ENCODE measurements at places on chromosomes 16 and 17.
A peak's percentile ranks its signal among the peaks of the same experiment; 100 is the strongest.

DNA sequence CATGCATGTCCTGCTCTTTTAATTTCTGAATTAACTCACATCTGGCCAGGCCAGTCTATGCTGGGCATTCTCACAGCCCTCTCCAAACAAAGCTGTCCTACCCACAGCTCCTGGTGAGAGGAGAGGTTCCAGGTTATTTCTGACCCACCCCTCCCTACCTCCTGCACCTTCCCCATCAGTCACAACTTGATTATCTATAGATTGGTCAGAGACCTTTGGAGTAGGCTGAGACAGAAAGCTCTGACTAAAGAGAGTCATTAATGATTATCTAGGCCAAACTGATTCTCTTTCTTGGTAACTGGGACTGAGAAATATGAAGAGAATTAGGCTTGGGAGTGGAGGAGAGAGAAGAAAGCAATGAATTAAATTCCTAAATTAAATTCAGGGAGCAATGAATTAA lies 1.4 kb upstream of the KRT222 start:
- no peak for DNase-seq

DNA sequence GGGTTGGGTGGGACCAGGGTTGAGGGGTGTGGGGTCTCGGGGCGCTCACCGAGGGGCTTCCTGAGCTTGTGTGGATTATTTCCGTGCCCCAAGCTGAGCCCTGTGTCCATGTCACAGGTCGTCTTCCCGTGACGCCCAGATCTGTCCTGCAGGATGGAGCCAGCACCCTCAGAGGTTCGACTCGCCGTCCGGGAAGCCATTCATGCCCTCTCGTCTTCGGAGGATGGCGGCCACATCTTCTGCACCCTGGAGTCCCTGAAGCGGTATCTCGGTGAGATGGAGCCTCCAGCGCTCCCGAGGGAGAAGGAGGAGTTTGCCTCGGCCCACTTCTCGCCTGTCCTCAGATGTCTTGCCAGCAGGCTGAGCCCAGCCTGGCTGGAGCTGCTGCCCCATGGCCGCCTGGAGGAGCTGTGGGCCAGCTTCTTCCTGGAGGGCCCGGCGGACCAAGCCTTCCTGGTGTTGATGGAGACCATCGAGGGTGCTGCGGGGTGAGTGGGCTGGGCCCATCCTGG lies 1.0 kb downstream of the TELO2 start:
- no peak for DNase-seq

DNA sequence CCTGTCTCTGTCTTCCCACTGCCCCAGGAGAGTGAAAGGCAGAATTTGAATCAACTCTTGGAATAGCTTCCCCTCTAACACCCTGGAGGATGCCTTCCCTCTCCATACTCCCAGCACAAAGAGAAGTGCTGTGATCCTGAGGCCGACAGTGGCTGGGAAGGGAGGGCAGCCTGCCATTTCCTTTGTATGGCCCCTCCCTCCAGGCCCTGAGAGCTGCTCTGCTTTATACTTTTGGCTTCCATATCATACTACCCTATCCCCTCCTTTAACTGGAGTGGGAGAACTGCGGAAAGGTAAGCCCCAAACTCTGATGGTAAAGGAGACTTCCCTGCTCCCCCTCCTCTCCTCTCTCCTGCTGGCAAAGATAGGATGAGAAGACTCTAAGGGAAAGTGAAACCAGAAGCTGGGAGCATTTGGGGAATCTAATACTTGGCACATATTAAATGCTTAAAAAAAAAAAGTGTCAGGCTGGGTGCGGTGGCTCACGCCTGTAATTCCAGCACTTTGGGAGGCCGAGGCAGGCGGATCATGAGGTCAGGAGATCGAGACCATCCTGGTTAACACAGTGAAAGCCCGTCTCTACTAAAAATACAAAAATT lies 4.1 kb upstream of the MED24 start:
- no peak for DNase-seq

DNA sequence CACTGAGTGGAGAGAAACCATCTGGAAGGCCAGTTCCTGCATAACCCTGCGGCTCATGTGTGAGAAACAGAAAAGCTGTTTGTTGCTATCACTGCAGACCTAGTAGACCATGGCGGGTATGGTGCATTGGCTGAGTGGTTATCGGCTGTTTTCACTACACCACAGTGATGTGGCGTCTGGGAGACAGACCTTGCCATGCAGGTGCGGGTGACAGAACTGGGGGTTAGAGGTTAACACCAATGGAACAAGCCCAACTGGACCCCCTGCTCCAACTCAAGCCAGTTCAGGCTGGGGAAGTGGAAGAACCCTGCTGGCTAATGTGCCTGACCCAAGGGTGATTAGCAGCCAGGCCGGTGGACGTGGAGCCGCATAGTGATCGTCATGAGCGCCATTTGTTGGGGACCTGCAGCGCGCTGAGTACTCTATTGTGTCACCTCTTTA lies 91.9 kb downstream of the IRF8 start:
- no peak for DNase-seq

DNA sequence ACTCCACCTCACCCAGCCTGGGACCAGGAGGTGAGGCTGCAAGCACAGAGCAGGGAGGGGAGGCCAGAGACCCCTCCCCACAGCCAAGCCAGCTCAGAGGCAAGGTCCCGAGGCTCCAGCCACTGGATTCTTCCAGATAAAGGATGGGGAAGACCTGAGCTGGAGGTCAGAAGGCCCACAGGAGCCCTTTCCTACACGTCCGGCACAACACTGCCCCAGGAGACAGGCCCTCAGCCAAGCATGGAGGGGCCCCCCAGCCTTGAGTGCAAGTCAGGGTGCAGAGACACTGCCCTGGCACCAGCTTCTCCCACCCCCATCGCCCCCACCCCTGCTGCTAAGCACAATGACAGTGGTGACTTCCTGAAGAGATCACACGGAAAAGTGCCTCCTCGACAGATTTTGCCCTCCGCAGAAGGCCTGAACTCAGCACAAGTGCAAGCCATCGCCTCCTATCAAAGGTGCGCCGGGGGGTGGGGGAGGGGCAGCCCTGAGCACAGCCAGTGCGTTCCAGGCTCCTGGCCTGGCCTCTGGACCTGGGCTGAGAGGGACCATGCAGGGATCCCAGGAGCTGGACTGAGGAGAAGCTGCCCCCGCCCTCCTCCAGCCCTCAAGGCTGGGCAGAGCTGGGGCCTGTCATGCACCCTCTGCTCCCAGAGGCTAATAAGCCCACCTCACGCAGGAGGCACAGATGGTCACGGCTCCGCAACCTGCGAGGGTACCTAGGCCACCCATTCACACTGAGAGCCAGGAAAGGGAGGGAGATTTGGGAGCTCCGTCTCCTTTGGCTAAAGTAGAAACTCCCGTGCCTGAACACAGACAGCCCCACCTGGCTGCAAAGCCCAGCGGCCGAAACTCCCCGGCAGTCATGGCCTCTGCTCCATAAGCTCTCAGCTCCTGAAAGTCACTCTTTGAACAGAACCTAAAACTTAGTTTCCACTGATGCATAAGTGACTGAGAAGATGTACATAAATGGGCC lies 2.7 kb downstream of the MAFG start:
- DNase-seq: no peak

DNA sequence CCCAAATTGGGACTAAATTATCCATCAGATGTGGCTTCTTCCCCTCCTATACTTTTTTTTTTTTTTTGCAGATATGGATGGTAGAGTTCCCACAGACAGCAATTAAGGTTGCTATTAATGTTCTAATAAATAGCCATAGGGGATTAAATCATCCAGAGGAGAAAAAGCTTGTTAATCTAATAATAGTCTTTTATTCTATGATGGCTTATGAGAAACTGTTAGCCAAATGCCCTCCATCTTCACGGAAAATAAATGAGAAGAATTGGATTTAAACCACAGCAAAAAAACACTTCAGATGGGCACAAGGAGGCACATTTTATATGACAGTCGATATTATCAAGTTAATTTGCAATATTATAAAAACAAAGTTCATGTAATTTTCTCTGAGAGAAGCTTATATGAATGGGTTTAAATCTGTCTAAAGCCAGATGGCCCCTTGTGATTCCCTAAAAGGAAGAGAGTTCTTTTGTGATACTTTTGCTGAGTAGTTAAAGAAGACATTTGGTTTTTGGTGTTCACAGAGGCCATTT lies 5.1 kb upstream of the CAPNS2 start:
- DNase-seq: no peak

- no peak for DNase-seq
These were observed 19.9 kb downstream of the MYH13 start for GRCh38 chr17:10352893-10353292.

- peak; percentile 55 for DNase-seq
These were observed 72.2 kb downstream of the ZNF778 start for GRCh38 chr16:89289428-89290395.

- DNase-seq: peak; percentile 11
These were observed 4.6 kb upstream of the SLC12A3 start for GRCh38 chr16:56860226-56861020.

- no peak for DNase-seq
These were observed 8.3 kb downstream of the SHPK start for GRCh38 chr17:3627769-3628167.

GRCh38 chr16:1920727-1921171 lies 2.5 kb upstream of the HS3ST6 start:
- no peak for DNase-seq

DNA sequence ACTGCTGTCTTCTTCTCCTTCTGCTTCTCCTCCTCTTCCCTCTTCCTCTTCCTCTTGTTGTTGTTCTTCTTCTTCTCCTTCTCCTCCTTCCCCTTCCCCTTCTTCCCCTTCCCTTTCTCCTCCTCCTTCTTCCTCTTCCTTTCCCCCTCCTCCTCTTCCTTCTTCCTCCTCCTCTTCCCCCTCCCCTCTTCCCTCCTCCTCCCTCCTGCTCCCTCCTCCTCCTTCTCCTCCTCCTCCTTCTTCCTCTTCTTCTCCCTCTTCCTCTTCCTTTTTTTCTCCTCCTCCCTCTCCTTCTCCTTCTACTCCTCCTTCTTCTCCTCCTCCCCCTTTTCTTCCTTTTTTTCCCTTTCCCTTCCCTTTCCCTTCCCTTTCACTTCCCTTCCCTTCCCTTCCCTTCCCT lies 245.0 kb upstream of the IRX5 start:
- no peak for DNase-seq

DNA sequence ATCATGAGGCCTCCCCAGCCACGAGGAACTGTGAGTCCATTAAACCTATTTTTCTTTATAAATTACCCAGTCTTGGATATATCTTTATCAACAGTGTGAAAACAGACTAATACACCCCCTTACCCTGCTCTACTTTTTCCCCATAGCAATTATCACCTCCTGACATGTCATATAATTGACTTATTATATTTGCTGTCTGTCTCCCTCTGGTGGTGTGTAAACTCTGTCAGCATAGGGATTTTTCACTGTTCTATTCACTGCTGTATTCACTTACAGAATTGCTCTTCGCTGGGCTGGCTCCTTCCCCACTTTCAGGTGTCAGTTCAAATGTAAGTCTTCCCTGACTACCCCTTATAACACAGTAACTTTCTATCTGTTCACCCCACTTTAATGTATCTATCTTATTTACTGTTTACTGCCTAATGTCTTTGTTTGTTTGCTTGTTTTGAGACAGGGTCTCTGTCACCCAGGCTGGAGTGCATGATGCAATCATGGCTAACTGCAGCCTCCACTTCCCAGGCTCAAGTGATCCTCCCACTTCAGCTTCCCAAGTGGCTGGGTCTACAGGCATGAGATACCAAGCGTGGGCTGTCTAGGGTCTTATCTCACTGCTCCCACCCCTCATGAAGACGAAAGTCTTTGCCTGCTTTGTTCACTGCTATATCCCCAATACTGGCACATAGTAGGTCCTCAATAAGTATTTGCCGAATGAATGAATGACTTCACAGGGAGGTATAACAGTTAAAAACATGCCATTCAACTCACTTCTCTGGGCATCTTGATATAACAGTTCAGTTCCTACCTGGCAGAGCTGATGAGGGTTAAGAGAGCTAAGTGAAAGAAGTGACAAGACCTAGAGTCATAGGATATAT lies 52.4 kb upstream of the CDH3 start:
- no peak for DNase-seq

GRCh38 chr17:57370037-57370581 lies 113.8 kb downstream of the MSI2 start:
- DNase-seq: no peak

DNA sequence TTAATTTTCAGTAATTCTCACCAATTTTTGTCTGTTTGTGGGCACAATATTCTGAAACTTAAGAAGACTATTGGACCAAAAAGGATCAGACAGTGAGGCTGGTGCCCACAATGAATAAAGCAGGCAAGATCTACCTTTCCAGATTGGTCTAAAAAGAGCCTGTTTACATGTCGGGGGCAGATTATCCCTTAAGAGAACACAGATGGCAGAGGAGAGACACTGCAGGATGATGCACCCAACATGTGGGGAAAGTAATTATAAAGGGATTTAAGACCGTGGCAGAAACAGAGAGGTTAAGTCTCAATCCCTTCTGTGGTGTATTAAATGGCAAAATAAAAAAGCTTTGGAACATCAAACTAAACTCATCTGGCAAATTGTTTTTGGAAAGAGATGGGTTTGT lies 331.8 kb upstream of the CDH11 start:
- no peak for DNase-seq

- no peak for DNase-seq
These were observed 13.1 kb upstream of the TCAP start for GRCh38 chr17:39651923-39652586.

GRCh38 chr17:35101725-35102124 lies 17.9 kb downstream of the RAD51D start:
- no peak for DNase-seq

- DNase-seq: no peak
These were observed 164.7 kb downstream of the ZNF18 start for GRCh38 chr17:11832401-11833137.

Measured in activated T-cell treated with anti-CD3 and anti-CD28 coated beads for 24 hours (primary cell).